NCI-H748 treated with DMSO at 0.1 percent for 48 hours (cell line): ENCODE measurements at places on chromosomes 3 and 15.

DNA sequence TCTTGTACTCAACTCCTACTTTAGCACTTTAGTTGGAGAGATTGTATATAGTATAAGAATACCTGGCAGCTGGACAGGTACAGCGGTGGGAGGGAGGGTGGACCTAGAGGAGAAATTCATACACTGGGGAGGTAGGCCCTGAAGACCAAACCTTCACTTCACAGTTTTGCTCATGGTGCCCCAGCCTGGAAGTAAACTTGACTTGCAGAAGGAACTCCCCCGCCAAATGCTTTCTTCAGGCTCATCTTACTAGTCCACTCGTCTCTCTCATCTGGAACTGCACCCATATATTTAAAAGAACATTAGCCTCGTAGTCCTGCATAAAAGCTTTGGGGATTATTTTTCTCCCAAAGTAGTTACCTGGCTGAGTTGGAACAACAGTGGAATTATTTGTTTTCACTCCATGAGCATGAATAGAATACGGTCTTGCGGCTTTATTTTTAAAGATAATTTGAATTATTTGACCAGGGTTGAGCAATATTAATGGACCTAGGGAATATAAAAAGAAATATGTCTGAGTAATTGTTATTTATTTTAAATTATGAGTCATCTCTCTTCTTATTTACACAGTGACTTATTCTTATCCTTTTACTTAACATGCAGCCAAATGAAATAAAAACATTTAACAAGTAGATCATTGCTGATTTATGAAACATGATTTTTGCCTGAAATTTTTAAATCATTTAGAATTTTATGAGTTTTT lies 25.5 kb upstream of the CP start:
- no peak for DNase-seq

GRCh38 chr15:27813139-27813538 lies 286.0 kb downstream of the OCA2 start:
- DNase-seq: no peak

DNA sequence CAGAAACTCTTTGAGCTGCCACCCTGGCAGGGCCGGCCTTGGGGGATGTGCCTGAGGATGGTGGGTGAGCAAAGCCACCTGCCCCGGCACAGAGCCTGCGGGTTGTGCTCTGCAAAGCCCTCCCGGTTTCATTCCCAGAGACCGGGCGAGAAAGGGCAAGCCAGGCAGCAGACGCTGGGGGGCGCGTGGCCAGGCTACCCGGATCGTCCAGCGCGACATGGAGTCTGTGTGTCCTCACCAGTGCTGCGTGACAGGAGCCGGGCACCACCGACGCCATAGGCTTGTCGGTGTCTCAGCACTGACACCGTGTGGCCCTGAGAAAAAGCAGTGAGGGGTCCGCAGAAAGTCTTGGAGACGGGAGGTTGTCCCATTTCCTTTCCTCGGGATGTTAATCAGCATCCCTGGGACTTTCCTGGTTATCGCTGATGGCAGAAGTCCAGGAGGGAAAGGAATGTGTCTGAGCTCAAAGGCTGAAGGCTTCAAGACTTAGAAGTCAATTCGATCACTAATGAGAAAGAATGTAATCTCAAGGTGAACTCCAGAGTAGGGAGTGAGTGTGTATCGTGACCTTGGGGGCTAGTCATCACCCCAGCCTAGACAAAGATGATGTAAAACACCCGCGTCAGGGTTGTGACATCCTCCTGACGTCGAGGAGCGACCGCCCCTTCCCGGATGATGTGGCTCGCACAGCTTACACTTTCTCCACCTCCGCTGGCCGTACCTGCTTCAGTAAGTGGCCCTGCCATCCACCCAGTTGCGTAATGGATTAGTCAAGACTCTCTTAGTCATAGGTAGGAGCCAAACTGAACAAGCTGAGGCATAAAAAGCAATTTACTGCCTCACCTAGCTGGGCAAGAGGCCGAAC lies 36.3 kb upstream of the PLA2G4E start:
- peak; percentile 34 for DNase-seq

DNA sequence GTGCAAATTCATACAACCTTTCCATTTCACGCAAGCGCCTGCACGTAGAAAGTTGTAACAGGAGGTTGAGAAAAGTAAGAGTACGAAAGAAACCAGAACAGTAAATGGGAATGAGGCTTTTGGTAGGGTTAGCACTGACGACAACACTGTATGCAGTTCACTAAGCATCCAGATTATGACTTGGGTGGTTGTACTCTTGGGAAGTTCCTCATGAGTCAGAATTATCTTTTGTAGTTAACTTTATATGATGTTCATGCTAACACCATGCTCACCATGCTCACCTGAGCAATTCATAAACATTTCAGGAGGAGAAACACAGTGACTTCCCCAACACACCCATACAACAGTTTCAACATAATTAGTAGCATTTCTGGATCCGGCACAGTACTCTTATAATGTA lies 3.0 kb upstream of the LPP start:
- no peak for DNase-seq

- DNase-seq: no peak
Measured at GRCh38 chr15:67998599-67999133, 55.4 kb upstream of the PIAS1 start.

GRCh38 chr3:140499114-140499757 lies 178.6 kb upstream of the TRIM42 start:
- DNase-seq: peak; percentile 2
